ENCODE measurements at places on chromosomes 11 and 22. TPM values are rescaled to one million over a fixed set of nuclear protein-coding genes. Genes with fewer than 3 reads are reported as not detected.

GRCh38 chr11:35182317-35182939 is 43.5 kb downstream of the CD44 start:
- DNase-seq: no peak

- no peak for DNase-seq
Observed at GRCh38 chr11:123568367-123568870, 86.0 kb downstream of the SCN3B start.

- DNase-seq: no peak
Observed at GRCh38 chr11:31690041-31690440, 121.1 kb downstream of the PAX6 start.

DNA sequence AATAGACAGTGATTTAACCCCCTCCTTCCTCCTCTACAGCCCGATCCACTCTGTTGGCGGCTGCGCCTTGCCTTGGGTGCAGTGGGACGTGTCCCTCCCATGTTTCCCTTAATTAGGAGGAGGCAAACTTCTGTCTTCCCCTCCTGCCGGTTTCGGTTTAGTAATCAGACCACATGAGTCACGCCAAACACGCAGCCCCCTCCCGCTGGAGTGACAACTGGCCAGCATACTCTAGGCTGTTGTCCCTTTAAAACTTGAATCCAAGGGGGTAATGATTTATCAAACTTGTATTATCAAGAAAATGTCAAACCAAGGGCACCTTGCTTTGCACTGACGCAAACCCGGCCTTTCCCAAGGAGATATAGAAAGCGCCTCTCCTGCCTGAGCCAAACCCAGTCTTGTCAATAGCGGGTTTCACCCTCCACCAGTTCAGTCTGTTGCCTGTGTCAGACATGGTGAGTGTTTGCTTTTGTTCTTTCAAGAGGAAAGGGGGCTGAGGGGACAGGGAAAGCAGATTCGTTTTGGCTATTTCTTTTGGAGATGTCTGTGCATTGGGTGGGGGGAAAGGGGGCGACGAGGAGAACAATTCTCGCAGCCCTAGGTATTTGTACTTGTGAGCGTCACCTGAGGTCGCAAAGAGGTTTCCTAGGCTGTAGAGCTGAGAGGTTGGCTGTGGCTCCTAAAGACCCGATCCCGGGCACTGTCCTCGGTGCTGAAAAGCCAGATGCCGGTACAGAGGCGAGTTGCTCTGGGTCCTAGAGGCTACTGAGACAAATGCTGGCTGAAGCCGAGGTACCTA is at the start of gene SLC6A5:
Gene SLC6A5, plus strand, starts transcription at position 388 of the 799 bp plus-strand sequence. Its CDS starts 65 bp downstream, at position 453.
- DNase-seq: peak; percentile 24

DNA sequence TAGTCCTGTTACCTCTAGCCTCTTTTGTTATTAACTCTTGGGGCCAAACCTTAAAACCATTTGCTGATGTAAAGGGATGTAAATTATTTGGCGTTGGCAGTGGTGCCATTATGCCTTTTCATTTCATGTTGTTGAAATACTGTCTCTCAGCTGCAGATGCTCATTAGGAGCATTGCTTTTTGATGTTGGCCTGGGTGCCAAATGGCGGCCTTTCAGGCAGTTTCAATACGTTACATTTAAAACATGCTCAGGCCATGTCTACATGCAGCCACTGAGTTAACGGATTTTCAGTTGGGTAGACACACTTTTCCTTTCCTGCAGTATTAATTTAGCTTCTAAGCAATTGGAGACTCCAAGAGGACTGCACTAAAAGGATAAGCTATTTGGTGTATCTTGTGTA is 5.3 kb downstream of the NCAM1 start:
- DNase-seq: no peak

DNA sequence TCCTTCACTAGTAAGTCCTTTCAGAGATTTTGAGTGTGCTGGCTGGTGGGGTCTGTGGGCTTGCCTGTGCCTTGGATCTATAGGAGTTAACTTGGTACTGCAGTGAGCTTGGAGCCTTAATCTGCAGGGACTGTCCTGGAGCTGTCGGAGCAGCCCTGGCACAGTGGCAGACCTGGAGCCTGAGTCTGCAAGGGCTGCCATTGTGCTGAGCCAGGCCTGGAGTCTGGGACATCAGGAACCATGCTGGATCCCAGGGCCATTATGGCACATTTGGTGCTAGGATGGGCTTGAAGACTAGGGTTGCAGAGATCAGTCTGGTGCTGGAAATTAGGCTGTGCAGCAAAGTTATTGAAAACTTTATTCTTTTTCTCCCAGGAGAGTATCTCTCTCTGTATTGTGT is 665.4 kb downstream of the METTL15 start:
- DNase-seq: no peak

- no peak for DNase-seq
Observed at GRCh38 chr22:19891317-19892256, 36.9 kb upstream of the GNB1L start.

DNA sequence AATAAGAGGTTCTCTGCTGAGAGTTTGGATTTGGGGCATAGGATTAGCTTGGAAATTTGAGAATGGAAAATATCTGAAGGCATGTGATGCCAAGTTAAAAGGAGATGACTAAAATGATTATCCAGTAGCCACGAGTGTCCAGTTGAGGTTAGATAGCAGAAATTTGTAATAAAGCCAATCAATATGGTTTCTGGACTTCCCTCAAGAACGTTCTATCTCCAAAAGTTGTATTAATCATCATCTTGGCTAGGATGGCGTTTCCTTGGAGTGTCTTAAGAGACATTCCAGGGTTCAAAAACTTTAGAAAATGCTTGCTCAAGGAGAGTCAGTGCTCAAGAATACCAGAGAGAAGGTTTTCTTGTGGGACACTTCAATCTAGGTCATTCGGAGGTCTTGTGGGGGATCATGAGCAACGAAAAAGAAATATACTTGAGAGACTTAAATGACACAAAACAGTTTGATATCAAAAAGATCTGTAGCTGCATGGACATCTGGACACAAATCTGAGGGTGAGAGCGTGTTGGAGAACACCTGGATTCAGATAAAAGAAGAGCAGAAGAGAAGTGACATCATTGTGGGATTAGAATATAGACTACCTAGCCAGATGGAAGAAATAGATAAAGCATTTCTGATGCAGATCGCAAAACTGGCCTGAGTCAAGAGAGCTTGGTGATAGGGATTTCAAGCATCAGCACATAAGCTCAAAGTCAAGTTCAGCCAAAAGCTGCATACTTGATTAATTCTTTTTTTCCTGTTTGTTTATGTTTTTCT is 97.7 kb downstream of the ARFGAP2 start:
- DNase-seq: no peak

- DNase-seq: no peak
Observed at GRCh38 chr11:33631749-33632091, 68.9 kb downstream of the C11orf91 start.

GRCh38 chr22:23529166-23530103 is 50.7 kb downstream of the IGLL1 start:
- no peak for DNase-seq

DNA sequence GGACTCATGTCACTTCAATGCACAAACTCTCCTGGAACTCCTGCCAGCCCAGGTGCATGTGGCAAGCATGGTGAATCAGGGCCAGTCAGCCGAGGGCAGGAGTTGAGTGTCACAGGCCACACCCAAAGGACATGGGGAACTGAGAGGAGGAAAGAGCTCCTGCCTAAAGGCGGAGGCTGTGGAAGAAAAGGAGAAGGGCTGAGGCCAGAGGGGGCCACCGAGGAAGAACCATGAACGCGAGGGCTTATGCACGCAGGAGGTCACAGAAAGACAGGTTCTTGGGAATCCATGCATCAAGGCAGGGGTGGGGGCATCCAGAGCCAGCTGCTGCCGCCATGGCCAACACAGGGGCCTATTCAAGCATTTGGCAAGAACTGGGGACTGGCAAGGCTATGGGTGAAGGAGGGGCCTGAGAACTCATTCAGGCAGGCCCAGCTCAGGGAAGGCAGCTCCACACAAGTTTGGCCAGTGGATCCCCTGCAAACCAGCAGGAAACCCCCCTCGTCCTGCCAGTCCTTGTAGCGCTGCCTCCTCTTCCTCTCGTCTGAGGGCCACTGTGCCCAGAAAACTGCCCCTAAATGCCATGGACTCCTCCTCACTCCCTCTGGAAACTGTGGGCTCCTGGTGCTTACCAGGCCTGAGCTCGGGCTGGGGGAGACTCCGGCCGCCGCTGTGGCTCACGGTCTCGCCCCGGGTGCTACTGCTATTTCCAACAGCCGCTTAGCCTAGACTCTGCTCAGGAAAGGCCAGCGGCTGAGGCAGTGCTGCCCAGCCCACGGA is 15.4 kb downstream of the PPM1F start:
- no peak for DNase-seq

- DNase-seq: no peak
Observed at GRCh38 chr11:10022764-10023163, 271.3 kb downstream of the SBF2 start.

GRCh38 chr11:121291319-121291718 is 1.3 kb upstream of the SC5D start:
- DNase-seq: no peak

DNA sequence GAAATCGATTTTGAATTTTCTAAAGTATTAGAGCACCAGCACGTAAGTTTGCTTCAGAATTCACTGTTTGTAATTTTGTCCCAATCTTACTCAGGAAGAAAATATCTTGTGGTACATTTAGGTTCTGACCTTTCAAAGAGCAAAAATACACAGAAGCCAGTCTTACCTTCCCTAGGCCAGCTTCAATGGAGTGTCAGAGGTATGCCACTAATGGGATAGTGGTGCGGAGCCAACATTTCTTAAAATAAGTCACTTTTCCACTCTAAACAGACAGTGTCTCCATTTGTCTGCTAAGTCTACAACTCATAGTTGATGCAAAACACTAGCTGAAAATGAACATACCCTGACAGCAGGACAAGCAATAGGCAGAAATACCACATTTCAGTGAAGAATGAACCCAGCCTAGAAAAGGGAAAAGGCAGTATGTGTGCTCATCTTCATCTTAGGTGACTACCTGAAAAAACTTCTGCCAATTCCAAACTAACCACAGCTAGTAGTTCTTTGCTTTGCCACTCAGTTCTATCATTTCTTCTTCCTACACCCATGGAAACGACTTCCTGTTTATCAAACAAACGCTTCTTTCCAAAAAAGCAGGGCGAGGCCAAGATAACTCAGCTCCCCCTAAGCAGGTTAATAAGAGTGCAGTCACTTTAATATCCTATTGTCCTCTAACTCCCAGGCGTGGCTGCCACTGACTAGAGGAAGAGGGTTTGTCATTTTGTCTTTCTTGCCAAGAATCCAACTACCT is 94.0 kb upstream of the APOA1 start:
- peak; percentile 56 for DNase-seq

- peak; percentile 81 for DNase-seq
Observed at GRCh38 chr11:118916842-118917388, 8.8 kb downstream of the BCL9L start.

DNA sequence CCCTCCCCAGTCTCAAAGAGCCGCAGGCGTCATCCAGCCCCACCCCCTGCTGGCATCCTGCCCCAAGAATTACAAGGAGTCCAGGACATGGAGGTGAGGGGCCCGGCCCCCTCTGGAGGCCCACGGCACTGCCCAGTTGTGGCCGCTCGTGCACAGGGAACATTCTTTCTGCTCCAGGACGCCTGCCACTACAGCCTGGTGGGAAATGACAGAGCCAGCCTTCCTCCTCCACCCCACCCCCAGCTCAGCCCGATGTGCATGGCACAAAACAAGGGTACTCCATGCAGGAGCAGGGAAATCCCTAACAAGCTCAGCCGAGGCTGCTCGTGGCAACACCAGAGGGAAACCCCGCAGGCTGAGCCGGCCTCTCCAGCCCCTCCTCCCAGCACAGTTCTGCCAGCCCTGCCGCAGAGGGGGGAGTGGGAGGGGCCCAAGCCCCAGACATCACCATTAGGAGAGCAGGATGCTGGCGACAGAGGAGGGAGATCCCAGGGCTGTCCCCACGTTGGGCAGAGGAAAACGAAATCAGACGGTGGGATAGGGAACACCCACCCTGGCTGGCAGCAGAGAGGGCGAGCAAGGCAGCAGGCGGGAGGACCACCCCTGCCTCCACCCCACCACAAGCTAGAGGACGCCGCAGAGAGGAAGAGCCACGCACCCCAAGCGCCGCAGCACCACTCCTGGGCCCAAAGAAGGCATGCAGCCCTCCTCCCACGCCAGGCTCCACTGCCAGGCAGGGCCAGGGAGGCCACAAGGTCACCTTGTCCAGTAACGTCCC is 10.0 kb downstream of the IGSF9B start:
- DNase-seq: no peak

GRCh38 chr11:80827781-80828180 is 1387.0 kb upstream of the TENM4 start:
- no peak for DNase-seq

DNA sequence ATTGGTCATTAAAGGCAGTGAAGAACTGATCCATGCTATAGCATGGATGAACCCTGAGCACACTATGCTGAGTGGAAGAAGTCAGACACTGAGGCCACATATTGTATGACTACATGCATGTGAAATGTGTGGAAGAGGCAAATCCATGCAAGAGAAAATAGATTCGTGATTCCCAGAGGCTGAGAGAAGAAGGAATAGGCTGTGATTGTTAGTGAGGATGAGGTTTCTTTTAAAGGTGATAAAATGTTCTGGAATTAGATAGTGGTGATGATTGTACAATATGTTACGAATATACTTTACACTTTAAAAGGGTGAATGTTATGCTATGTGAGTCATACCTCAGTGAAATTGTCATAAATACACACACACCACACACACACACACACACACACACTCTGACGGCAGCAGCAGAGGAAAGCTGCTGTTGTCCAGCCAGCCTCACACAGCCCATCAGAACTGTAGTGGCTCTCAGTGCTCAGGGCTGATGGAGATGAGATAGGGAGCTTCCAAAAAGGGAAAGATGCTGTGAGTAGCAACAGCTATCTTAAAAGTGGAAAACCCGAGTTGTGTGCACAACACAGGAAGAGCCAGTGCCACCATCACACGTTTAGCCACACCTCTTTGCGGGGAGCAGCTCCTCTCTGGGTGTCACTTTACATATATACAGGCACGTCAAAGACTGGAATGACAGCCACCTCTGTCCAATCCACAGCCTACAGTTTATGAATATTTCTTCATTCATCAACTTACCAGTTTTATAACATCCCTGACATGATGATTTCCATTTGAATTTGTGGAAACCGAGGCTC is 153.0 kb downstream of the SPATA19 start:
- no peak for DNase-seq

DNA sequence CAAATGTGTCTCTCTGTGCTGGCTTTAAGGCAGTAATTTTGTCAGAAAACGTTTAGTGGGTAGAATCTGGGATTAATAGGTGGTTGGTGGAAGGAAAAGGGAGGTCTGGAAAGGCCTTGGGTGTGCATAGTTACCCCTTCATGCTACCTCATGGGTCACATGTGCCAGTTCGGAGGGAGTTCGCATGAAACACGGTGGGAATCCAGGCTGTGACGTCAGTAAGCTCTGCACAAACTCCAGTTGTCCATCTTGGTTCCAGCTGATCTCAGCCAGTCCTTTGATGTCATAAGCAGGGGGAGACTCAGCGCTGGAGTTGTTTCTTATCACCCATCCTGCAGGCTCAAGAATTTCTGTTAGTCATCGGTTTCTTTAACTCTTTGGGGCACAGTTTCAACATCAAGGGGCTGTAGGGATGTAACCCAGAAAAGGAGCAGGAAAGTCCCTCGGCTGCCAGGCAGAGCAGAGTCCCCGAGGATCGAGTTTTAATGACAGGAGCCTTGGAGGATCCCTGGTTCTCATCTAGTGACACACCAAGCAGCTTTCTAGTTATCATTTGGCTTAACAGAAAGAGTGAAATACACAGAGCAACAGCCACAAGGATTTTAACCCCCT is 28.9 kb downstream of the MOV10L1 start:
- peak; percentile 15 for DNase-seq

Gene ACTN3
- polyA plus RNA-seq: not detected

Gene PLEKHA7
- 12.8 TPM for polyA plus RNA-seq

Gene MRGPRE
- not detected for polyA plus RNA-seq

Gene LUZP2
- not detected for polyA plus RNA-seq

Gene ZNF214
- polyA plus RNA-seq: 0.70 TPM

Measured in A549 (cell line).